ENCODE measurements at places on chromosomes 5 and 9. TPM values are rescaled to one million over a fixed set of nuclear protein-coding genes. Genes with fewer than 3 reads are reported as not detected.

COL15A1 gene
- total RNA-seq, result 1.1 TPM

ORM2 gene
- total RNA-seq, result not detected

NREP gene
- total RNA-seq, result 38.3 TPM

MCTP1 gene
- total RNA-seq, result 14.9 TPM

RORB gene
- total RNA-seq, result 1.2 TPM

GRXCR2 gene
- total RNA-seq, result not detected

SNAPC3 gene
- 57.2 TPM for total RNA-seq

FOXD4L3 gene
- not detected for total RNA-seq

NUTM2F gene
- total RNA-seq, result not detected

CARD9 gene
- 2.5 TPM for total RNA-seq

DIRAS2 gene
- not detected for total RNA-seq

MLANA gene
- total RNA-seq, result not detected

PCDHGA6 gene
- total RNA-seq, result 1.5 TPM

TRPM6 gene
- total RNA-seq, result not detected

PCDHGA3 gene
- 0.32 TPM for total RNA-seq

CDKN2B gene
- total RNA-seq, result not detected

SLC25A2 gene
- total RNA-seq, result not detected

TAF1L gene
- total RNA-seq, result 0.04 TPM

LRRC70 gene
- 0.11 TPM for total RNA-seq

FBXW5 gene
- total RNA-seq, result 108 TPM

OMD gene
- total RNA-seq, result not detected

FABP6 gene
- 18.0 TPM for total RNA-seq

SPINK4 gene
- total RNA-seq, result not detected

HTR4 gene
- not detected for total RNA-seq

CER1 gene
- total RNA-seq, result not detected

TTLL11 gene
- total RNA-seq, result 5.2 TPM

SLC6A19 gene
- total RNA-seq, result not detected

LCN10 gene
- total RNA-seq, result 0.15 TPM

ZSWIM6 gene
- total RNA-seq, result 7.1 TPM

TYRP1 gene
- total RNA-seq, result not detected

SHOC1 gene
- total RNA-seq, result 0.08 TPM

CBY3 gene
- total RNA-seq, result not detected

CDC20B gene
- total RNA-seq, result not detected

NOTCH1 gene
- total RNA-seq, result 18.7 TPM

TAL2 gene
- total RNA-seq, result not detected

AGXT2 gene
- not detected for total RNA-seq

GPR21 gene
- not detected for total RNA-seq

PTPDC1 gene
- total RNA-seq, result 8.8 TPM

RGS7BP gene
- not detected for total RNA-seq

BTNL3 gene
- not detected for total RNA-seq

DDX4 gene
- total RNA-seq, result not detected

OTP gene
- total RNA-seq, result not detected

LCN9 gene
- total RNA-seq, result not detected

PCDHGA9 gene
- 2.7 TPM for total RNA-seq

ZNF883 gene
- 3.1 TPM for total RNA-seq

FOXD4L5 gene
- not detected for total RNA-seq

ZBTB26 gene
- 3.1 TPM for total RNA-seq

PSMD5 gene
- total RNA-seq, result 15.0 TPM

SLC6A3 gene
- total RNA-seq, result not detected

PIP5K1B gene
- total RNA-seq, result not detected

RAI14 gene
- total RNA-seq, result 27.1 TPM

SV2C gene
- not detected for total RNA-seq

MCIDAS gene
- total RNA-seq, result 2.9 TPM

C9 gene
- total RNA-seq, result not detected

AIF1L gene
- total RNA-seq, result 30.1 TPM

CCDC112 gene
- 15.2 TPM for total RNA-seq

SOHLH1 gene
- total RNA-seq, result not detected

TCF7 gene
- total RNA-seq, result 2.7 TPM

CATSPER3 gene
- not detected for total RNA-seq
